ENCODE measurements at places on chromosomes 5 and 9. TPM values are rescaled to one million over a fixed set of nuclear protein-coding genes. Genes with fewer than 3 reads are reported as not detected.

The HTR4 gene
- not detected for total RNA-seq

The SUB1 gene
- total RNA-seq: 351 TPM

The CAMK4 gene
- 1.6 TPM for total RNA-seq

The OR1J2 gene
- total RNA-seq: not detected

The RORB gene
- total RNA-seq: not detected

The IFNK gene
- not detected for total RNA-seq

The FAM78A gene
- total RNA-seq: 0.17 TPM

The KIF24 gene
- total RNA-seq: 1.9 TPM

The TEK gene
- total RNA-seq: 0.35 TPM

The ABO gene
- 4.5 TPM for total RNA-seq
